ENCODE measurements at places on chromosomes 1 and 21.

- DNase-seq: no peak
These were observed 36.3 kb downstream of the DAP3 start for GRCh38 chr1:155725142-155725541.

DNA sequence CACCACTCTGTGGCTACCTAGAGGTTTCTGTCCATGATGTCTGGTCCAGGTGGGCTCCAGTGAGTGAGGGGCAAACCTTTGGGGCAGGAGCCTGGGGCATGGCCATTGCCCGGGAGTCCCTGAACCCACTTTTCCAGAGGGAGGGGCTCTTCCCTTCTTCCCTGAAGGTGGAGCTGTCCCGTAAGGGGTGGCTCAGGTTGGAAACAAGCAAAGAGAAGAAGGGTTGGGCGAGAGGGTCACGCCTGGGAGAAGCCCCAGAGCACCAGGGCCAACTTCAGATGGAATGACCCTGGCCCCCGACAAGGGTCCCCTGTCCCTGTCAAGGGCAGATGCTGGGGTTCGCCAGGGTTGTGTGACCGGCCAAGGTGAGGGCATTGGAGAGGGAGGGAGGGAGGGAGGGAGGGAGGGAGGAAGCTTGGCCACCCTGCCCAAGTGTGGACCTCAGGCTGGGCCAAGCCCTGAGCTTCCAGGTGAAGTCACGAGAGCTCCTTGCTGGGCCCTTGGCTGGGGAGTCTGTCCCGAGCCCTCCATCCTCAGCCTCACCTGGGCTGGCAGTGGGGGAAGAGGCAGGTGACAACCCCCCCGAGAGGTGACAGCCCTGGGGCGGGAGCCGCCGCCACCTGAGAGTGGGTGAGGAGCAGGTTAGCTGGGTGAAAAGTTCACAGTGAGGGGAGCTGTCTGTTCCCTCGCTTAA is 69.6 kb downstream of the DHRS3 start:
- no peak for DNase-seq

DNA sequence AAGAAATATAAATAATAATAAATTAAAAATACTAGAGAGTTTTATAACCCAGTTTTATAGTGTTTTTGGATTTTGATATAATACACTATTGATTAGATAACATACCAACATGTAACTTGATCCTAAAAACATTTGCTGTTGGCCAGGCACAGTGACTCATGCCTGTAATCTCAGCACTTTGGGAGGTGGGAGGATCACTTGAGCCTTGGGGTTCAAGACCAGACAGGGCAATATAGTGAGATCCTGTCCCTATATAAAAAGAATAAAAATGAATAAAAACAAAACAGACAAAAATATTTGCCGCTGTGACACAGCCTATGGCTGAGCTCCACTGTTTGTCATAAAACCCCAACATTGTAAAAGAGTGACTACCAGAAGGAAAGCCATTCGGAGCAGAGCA is 26.1 kb downstream of the VPS13D start:
- DNase-seq: no peak

GRCh38 chr1:25540750-25541342 is 2.6 kb upstream of the LDLRAP1 start:
- DNase-seq: no peak

DNA sequence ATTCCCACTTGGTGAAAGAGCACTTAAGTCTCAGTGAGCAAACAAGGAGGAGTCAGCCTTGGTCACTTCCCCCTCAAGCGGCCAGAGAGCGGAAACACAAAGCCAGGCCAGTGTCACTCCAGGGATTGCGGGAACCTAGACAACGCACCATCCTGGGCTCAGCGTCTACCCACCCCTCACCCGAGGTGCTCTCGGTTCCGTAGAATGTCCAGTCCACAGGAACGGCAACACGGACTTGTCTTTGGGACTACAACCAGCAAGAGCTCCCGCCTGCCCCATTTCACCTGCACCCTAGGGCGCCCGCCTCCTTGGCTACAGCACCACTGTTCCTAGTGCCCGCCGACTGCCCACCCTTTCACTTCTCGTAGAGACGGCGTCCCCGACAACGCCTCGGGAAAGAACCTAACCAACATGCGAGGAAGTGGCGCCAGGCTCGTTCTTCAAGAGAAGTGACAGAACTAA is 509 bp downstream of the GDAP2 start:
- DNase-seq: no peak

DNA sequence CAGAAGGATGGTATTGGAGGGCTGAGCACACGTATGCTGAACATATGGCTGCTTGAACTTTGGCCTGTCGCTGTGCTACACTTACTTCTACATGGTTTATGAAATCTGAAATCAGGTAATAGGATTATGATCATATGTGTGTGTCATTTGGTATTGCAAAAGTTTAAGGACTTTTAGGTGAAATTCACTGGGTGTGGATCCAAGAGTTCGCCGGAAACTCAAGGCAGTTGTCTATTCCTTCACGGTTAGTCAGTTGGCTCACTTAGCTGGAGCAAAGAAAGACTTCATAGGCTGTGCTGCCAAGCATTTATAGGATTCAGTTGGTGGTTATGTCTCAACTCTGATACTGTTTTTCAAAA is 927 bp downstream of the UAP1 start:
- no peak for DNase-seq

DNA sequence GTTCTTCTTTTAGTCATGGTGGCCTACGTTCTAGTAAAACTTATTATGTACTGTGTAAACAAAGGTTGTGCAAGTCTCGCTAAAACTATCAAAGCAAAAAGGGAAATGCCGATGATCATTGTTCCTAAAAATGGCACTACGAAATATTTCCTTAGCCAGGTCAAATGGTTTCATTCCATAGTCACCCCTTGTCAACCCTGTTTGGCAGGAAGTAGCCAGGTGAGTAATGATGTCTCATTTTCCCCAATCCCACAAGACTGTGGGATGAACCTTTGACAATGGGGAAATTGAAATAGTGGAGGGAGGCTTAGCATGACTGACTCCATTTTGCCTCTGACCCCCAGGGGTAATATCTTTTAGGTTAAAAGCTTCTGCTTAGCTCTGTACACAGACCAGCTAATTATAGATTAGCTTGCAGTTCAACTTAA is 5.6 kb upstream of the REN start:
- no peak for DNase-seq

GRCh38 chr1:240420766-240421165 is 191.2 kb downstream of the GREM2 start:
- no peak for DNase-seq

DNA sequence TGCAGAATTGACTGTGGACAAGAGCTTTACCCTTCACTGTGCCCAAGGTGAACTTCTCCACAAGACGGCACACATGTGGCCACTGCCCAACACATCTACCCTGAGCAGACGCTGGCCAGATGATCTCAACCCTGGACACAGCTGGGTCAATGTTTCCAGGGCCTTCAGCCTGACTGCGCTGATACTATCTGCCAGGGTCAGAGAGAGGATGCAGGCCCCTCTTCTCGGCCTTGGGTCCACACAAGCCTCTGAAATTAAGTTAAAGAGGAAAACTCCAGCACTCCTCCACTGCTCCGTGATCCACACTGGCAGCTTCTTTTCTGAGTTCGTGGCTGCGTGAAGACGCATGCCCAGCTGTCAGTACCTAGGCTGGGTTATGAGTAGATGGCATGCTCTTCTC is 58.1 kb downstream of the GLIS1 start:
- no peak for DNase-seq

- no peak for DNase-seq
These were observed 535.8 kb upstream of the DAB1 start for GRCh38 chr1:57959531-57960241.

GRCh38 chr21:45162809-45163208 is 88.4 kb downstream of the ADARB1 start:
- DNase-seq: no peak

- DNase-seq: no peak
These were observed 5.3 kb upstream of the DPH5 start for GRCh38 chr1:101030881-101031280.

All from NCI-H1048 (cell line).